Adrenal gland (tissue), 19 donors: ENCODE measurements at places on chromosomes 5 and 9. TPM values are rescaled to one million over a fixed set of nuclear protein-coding genes. Genes with fewer than 3 reads are reported as not detected.

The FAM200C gene
- total RNA-seq = 0.42 TPM

- no peak overlapping the region for H3K4me3 ChIP-seq
- no peaks in the 10 kb centered on the region for H3K36me3 ChIP-seq
Measured at GRCh38 chr9:34513567-34514214, 9.1 kb downstream of the ENHO start.

DNA sequence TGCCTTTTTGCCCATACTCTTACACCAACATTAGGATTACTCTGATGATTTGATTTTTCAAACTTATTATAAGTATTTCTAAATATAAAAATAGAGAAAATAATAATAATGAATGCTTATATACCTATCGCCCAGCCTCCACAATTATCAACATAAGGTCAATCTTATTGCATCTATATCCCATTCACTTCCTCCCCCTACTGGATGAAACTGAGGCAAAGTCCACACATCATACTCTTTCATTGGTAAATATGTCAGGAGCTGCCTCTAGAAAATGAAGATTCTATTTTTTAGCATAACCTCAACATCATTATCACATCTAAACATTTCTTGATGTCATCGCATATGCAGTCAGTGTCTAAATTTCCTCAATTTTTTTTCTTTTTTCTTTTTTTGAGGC lies 44.3 kb downstream of the SH3RF2 start:
- H3K36me3 ChIP-seq = no peaks in the 10 kb centered on the region
- H3K4me3 ChIP-seq = no peak overlapping the region
- no peak overlapping the region for H3K27ac ChIP-seq
- H3K4me1 ChIP-seq = no peaks in the 10 kb centered on the region
- no peak for DNase-seq

The BHMT2 gene
- 75.3 TPM for total RNA-seq

The FER gene
- 28.8 TPM for total RNA-seq

- no peaks in the 10 kb centered on the region for H3K36me3 ChIP-seq
- no peaks in the 10 kb centered on the region for H3K27me3 ChIP-seq
- peaks cover 10% of the 10 kb centered on the region for H3K4me1 ChIP-seq
- no peak overlapping the region for H3K27ac ChIP-seq
- H3K4me3 ChIP-seq = no peak overlapping the region
Measured at GRCh38 chr5:66829358-66829674, 233.1 kb downstream of the MAST4 start.

GRCh38 chr9:71858812-71859211 lies 52.2 kb downstream of the ABHD17B start:
- DNase-seq = no peak
- no peaks in the 10 kb centered on the region for H3K4me1 ChIP-seq
- no peaks in the 10 kb centered on the region for H3K36me3 ChIP-seq
- no peak overlapping the region for H3K27ac ChIP-seq
- H3K27me3 ChIP-seq = no peaks in the 10 kb centered on the region
- H3K4me3 ChIP-seq = no peak overlapping the region

- no peak for DNase-seq
- no peaks in the 10 kb centered on the region for H3K27me3 ChIP-seq
- no peaks in the 10 kb centered on the region for H3K4me1 ChIP-seq
- H3K36me3 ChIP-seq = no peaks in the 10 kb centered on the region
- no peak overlapping the region for H3K27ac ChIP-seq
- H3K4me3 ChIP-seq = no peak overlapping the region
Measured at GRCh38 chr5:83586874-83587776, 115.6 kb downstream of the VCAN start.

DNA sequence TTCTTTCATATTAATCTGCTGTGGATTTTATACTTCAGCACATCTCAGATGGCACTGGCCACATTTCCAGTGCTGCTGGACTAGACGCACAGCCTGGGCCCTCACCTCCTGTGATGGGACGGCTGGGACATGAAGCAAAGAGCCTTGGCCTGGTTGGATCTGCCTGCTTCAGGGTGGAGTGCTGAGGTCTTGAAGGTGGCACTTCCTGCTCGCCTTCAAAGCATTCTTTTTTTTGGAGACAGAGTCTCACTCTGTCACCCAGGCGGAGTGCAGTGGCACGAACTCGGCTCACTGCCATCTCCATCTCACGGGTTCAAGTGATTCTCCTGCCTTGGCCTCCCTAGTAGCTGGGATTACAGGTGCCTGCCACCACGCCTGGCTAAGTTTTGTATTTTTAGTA lies 73.1 kb downstream of the RAPGEF1 start:
- H3K4me1 ChIP-seq = peaks cover 33% of the 10 kb centered on the region
- H3K4me3 ChIP-seq = no peak overlapping the region
- H3K27ac ChIP-seq = no peak overlapping the region

GRCh38 chr9:38482918-38483592 lies 58.8 kb upstream of the IGFBPL1 start:
- no peaks in the 10 kb centered on the region for H3K27me3 ChIP-seq
- no peak overlapping the region for H3K27ac ChIP-seq
- H3K4me3 ChIP-seq = no peak overlapping the region

DNA sequence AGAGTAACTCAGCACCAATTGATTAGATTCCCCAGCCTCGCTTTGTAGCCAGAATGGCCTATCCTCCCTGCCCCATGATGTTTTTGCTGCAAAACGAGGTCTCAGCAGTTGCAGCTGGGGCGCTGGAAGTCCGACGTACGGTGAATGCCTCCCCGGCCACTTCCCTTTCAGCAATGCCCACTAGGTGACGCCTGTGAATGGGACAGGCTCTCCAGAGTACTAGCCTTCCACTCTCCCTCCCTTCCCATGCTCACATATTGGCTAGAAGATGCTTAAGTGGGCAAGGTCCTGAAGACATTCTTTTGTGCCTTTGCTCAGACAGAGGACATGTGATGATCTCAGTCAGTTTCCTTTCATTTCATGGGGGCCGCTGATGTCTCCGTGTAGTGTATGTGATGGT lies 50.8 kb downstream of the DMRT2 start:
- peak; percentile 16 for DNase-seq
- H3K27me3 ChIP-seq = no peaks in the 10 kb centered on the region
- no peaks in the 10 kb centered on the region for H3K36me3 ChIP-seq

DNA sequence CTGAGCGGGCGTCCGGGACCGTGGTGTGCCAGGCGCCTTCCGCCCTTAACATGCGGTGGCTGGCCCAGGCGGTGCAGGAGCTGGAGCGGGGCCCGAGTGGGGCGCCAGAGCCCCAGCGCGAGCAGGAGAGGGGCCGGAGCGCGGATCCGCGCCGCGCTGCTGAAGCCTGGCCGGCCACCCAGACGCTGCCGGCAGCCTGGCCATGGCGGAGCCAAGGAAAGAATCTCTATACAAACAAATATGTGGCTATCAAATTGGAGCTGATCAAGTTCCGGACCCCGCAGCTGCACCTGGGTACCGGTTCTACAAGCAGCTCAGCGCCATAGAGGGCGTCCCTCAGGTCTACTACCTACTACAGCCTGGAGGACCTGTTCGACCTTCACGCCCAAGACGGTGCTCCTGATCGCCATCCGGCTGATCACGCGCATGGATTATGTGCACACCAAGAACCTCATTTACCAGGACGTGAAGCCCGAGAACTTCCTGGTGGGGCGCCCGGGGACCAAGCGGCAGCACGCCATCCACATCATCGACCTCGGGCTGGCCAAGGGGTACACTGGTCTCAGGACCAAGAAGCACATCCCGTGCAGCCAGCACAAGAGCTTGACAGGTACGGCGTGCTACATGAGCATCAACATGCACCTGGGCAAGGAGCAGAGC lies 55.8 kb downstream of the JAK2 start:
- no peaks in the 10 kb centered on the region for H3K36me3 ChIP-seq
- H3K27ac ChIP-seq = no peak overlapping the region
- H3K4me3 ChIP-seq = no peak overlapping the region
- no peaks in the 10 kb centered on the region for H3K4me1 ChIP-seq
- no peak for DNase-seq

- no peak overlapping the region for H3K4me3 ChIP-seq
- no peaks in the 10 kb centered on the region for H3K27me3 ChIP-seq
- H3K4me1 ChIP-seq = peaks cover 8% of the 10 kb centered on the region
- no peaks in the 10 kb centered on the region for H3K36me3 ChIP-seq
- no peak overlapping the region for H3K27ac ChIP-seq
Measured at GRCh38 chr5:73917433-73917832, 291.4 kb downstream of the ARHGEF28 start.

GRCh38 chr5:27472000-27472763 lies 433.8 kb upstream of the CDH9 start:
- H3K27ac ChIP-seq = no peak overlapping the region
- H3K4me1 ChIP-seq = no peaks in the 10 kb centered on the region
- DNase-seq = no peak
- H3K27me3 ChIP-seq = no peaks in the 10 kb centered on the region

GRCh38 chr5:93519740-93520139 lies 61.3 kb downstream of the NR2F1-AS1 start:
- H3K27ac ChIP-seq = no peak overlapping the region
- peaks cover 18% of the 10 kb centered on the region for H3K4me1 ChIP-seq
- H3K27me3 ChIP-seq = no peaks in the 10 kb centered on the region
- no peaks in the 10 kb centered on the region for H3K36me3 ChIP-seq

The PDE6A gene
- total RNA-seq = 0.14 TPM

The NSMF gene
- total RNA-seq = 28.7 TPM

- no peak overlapping the region for H3K27ac ChIP-seq
- peaks cover 4% of the 10 kb centered on the region for H3K4me1 ChIP-seq
- H3K27me3 ChIP-seq = no peaks in the 10 kb centered on the region
- H3K36me3 ChIP-seq = no peaks in the 10 kb centered on the region
Measured at GRCh38 chr5:108345541-108346171, 36.2 kb downstream of the FBXL17 start.

GRCh38 chr5:177433658-177434217 lies 7.3 kb downstream of the GRK6 start:
- no peaks in the 10 kb centered on the region for H3K27me3 ChIP-seq
- H3K36me3 ChIP-seq = no peaks in the 10 kb centered on the region
- no peaks in the 10 kb centered on the region for H3K4me1 ChIP-seq
- DNase-seq = no peak
- no peak overlapping the region for H3K27ac ChIP-seq
- no peak overlapping the region for H3K4me3 ChIP-seq

DNA sequence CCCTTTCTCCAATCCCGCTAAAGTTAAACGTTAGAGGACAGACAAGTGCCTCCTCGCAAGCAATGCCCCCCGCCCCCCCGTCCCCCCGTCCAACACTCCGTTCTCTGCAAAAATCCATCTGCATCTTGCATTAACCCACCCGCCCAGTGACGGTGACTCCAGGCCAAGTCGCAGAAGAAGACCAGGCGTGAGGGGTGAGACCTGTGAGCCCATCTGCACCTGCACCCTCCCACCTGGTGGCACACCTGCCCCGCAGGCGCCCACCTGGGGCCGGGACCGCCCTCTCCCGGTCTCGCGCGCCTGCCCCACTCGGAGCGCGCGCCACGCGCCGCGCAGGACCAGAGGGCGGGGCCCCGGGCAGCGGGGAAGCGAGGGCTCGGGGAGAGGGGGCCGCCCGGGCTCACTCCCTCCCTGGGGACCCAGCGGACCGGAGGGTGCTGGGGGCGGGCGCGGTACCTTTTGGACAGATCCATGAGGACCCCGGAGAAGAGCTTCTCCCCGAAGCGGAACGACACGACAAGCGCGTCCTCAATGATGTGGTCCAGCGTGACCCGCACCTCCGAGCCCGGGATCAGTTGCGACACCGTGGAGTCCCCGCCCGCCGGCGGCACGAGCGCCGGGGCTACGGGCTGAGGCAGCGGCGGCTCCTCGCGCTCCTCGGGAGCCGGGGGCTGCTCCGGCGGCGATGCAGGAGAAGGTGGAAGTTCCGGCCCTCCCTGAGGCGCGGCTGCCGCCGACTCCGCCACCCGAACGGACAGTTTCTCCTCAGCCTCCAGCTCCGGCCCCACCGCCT lies 705 bp downstream of the PWWP2A start:
- peak; percentile 63 for DNase-seq
- peaks cover 6% of the 10 kb centered on the region for H3K4me1 ChIP-seq
- H3K4me3 ChIP-seq = peak overlapping the region; percentile 65
- H3K27me3 ChIP-seq = no peaks in the 10 kb centered on the region

The AP3B1 gene
- total RNA-seq = 36.0 TPM

The FOXD4L6 gene
- total RNA-seq = not detected

The CREB3 gene
- total RNA-seq = 57.8 TPM

The AQP7 gene
- total RNA-seq = 2.0 TPM

DNA sequence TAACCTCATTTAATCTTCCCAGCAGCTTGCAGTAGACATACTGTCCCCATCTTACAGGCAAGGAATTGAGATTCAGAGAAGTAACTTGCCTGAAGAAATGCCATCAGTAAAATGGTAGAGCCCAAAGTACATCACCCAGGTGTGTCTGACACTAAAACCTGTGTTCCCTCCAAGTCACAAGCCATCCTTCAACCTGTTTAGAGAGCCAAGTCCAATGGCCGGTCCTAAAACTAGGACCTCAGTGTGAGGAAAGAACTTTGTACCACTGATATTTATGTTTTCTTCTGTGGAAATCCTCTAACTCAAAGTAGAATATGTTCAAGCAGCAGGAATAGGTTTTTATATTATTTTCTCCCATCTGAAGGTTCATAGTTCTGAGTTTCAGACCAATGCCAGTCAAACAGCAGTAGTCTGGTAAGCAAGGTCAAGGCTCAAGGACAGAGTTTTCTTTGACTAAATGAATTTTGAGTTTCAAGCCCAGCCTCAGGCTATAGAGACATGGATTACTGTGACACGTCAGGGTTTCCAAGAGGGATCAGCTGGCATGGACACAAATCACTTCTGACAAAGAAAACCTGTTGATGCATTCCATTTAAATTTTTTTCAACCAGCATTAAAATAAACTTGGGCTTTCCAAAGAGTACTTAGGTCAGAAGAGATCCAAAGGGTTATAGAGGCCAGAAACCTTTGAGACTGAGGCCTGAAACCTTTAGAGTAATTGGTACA lies 80.9 kb upstream of the PLPP6 start:
- H3K27me3 ChIP-seq = no peaks in the 10 kb centered on the region
- H3K4me1 ChIP-seq = peaks cover 12% of the 10 kb centered on the region
- no peak for DNase-seq
- no peak overlapping the region for H3K4me3 ChIP-seq

DNA sequence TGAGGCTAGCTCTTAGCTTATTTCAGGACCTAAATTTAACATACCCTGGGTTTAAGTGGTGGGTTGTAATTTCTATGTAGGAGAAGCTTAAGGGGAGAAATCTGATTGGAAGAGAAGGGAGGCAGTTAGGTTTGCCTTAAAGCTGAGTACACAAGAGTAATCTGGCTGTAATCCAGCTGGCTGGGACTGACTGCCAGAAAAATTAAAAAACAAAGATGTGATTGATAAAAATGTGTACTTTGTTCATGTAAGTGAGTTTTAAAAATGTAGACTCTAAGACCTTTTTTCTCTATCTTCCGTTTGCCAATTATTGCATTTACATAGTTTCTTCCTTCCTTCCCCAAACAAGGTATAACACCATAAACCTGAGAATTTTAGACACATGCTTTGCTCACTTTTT lies 17.5 kb upstream of the MSMP start:
- H3K4me1 ChIP-seq = peaks cover 32% of the 10 kb centered on the region
- H3K36me3 ChIP-seq = no peaks in the 10 kb centered on the region
- no peak overlapping the region for H3K4me3 ChIP-seq
- H3K27ac ChIP-seq = peak overlapping the region; percentile 15
- no peaks in the 10 kb centered on the region for H3K27me3 ChIP-seq

GRCh38 chr5:69522035-69522434 lies 29.4 kb downstream of the OCLN start:
- no peaks in the 10 kb centered on the region for H3K36me3 ChIP-seq
- H3K4me1 ChIP-seq = no peaks in the 10 kb centered on the region
- no peak overlapping the region for H3K4me3 ChIP-seq
- no peaks in the 10 kb centered on the region for H3K27me3 ChIP-seq
- no peak for DNase-seq

The STING1 gene
- 48.1 TPM for total RNA-seq

- peaks cover 5% of the 10 kb centered on the region for H3K36me3 ChIP-seq
- no peak overlapping the region for H3K4me3 ChIP-seq
- H3K27me3 ChIP-seq = no peaks in the 10 kb centered on the region
Measured at GRCh38 chr9:99948896-99949295, 42.4 kb downstream of the STX17 start.

- no peaks in the 10 kb centered on the region for H3K36me3 ChIP-seq
- peaks cover 27% of the 10 kb centered on the region for H3K4me1 ChIP-seq
- H3K4me3 ChIP-seq = no peak overlapping the region
- DNase-seq = no peak
Measured at GRCh38 chr5:68265347-68265746, 49.8 kb downstream of the PIK3R1 start.

The SPAAR gene
- total RNA-seq = 2.5 TPM
